Fibroblast of skin of left biceps (primary cell): ENCODE measurements at places on chromosomes 11 and 22.

DNA sequence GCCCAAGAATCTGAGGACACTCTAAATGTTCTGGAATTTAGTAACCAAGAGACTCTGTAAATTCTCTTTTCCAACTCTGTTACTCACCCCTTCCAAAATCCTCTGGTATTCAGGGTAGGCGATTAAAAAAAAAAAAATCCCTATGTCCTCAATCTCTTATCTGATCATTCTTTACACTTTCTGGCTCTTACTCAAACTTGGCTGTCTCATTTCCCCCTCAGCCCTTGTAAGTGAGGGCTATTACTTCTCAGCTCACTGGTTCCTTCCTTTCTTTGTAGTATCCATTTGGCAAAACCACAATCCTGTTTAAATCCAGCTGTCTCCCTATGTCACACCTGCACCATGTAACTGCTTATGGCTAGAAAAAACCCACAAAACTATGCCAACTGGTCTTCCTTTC lies 12.7 kb upstream of the MSANTD2 start:
- DNase-seq, result no peak

DNA sequence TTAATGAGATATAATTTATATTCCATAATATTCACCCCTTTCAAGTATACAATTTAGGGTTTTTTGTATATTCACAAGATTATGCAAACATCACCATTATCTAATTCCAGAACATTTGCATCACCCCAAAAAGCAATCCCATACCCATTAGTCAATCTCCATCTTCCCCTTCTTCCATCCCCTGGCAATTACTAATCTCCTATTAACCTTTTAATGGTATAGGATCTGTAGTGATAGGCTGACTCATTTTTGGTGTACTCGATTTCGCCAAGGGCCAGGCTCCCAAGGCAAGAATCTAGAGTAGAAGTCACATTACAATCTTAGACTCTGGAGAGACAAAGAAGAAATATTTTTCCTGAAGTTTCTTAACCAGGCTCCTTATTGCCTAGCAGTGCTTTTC lies 113.4 kb downstream of the GAB2 start:
- DNase-seq, result no peak

- no peak for DNase-seq
Observed at GRCh38 chr22:19038164-19038546, 84.1 kb downstream of the DGCR2 start.

- DNase-seq, result no peak
Observed at GRCh38 chr11:122723576-122723975, 68.1 kb downstream of the UBASH3B start.

DNA sequence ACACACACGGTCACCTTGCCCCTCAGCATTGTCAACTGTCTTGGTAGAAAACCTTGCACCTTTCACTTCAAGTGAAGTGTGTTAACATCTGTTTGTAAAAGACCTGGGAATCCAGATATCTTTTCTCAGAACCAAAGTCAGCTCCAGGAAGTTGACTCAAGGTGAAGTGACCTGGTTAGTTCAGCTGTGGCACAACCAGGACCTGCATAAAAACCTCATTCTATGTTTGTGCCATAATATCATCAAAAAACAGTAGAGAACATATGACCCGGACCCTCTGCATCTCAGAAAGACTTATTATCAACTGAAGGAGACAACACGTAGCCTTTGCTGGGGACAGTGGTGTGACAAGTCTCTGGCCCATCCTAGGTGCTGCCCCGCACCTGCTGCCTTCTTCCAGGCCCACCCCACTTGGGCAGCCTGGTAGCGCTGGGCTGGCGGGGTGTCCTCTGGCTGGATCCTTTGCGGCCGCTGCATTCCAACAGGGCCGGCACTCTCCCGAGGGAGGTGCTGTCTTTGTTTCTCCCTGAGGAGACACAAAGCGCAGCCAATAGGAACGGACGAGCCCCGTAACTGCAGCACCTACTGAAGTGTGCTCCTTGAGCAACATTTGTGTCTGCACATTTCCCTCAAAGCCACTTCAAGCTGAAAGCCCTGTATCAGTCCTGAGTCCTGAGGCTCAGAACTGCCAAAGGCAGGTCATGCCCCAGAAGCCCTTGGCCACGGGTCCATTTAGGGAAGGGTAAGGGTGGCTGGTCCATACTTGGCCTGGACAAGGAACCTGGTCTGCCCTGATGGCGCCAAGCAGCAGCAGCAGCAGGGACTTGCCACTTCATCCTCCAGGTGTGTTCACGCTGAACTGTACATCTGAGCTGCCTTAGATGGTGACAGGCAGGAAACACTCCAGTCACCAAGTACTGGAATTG lies 25.2 kb downstream of the LRRC74B start:
- no peak for DNase-seq

- DNase-seq, result no peak
Observed at GRCh38 chr11:69430566-69430965, 50.9 kb upstream of the LINC01488 start.

- no peak for DNase-seq
Observed at GRCh38 chr11:24705474-24705873, 208.6 kb downstream of the LUZP2 start.

- no peak for DNase-seq
Observed at GRCh38 chr22:23276656-23277582, 96.6 kb downstream of the BCR start.

DNA sequence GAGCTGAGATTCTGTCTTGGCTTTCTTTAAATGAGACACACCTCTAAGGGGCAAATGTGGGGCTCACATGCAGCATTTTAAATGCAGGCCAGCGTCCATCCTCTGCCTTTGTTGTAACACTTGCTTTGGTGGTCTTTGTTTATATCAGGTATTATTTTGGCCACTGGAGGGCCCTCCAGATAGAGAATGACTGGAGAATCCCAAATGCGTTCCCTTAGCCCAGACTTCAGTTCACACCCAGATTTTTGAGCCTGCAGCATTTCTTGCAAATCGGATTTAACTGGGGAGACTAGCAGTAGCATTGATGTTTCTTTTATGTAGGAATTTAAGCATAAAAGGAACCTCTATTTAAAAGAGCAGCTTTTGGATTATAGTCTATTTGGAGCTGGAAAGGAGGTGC lies 200.2 kb upstream of the SORL1-AS1 start:
- DNase-seq, result no peak

DNA sequence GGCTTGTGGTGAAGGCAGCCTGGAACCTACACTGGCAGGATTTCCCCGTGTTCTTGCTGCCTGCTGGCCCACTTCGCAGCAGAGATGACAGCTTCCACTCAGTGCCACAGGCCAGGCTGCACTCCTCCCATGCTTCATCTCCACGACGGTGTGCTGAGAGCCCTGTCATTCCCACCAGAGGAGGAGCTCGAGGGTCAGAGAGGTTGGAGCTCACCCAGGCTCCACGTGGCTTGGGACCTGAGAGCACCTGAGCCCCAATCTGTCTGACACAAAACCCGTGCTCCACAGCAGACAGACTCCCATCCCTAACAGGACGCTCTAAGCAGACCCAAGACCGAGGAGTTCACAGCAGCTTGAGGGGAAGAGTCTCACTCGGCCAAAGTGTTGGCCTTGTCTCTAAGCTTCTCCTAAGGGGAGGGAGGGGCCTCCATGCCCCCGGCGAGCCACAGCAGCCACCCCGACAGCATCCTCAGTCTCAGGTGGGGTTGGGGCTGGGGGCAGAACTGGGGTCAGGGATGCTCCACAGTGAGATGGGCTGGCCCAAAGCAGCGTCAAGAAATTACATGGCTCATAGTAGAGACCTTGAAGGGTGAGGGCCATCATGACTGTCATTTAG lies 10.7 kb downstream of the LRFN4 start:
- no peak for DNase-seq

GRCh38 chr11:124889191-124890091 lies 8.2 kb downstream of the ROBO4 start:
- no peak for DNase-seq

GRCh38 chr11:35372565-35373283 lies 46.6 kb downstream of the SLC1A2 start:
- DNase-seq, result no peak

- peak; percentile 3 for DNase-seq
Observed at GRCh38 chr11:108368134-108368533, 99.2 kb downstream of the C11orf65 start.

- no peak for DNase-seq
Observed at GRCh38 chr11:12223771-12224536, 113.6 kb downstream of the MICAL2 start.

DNA sequence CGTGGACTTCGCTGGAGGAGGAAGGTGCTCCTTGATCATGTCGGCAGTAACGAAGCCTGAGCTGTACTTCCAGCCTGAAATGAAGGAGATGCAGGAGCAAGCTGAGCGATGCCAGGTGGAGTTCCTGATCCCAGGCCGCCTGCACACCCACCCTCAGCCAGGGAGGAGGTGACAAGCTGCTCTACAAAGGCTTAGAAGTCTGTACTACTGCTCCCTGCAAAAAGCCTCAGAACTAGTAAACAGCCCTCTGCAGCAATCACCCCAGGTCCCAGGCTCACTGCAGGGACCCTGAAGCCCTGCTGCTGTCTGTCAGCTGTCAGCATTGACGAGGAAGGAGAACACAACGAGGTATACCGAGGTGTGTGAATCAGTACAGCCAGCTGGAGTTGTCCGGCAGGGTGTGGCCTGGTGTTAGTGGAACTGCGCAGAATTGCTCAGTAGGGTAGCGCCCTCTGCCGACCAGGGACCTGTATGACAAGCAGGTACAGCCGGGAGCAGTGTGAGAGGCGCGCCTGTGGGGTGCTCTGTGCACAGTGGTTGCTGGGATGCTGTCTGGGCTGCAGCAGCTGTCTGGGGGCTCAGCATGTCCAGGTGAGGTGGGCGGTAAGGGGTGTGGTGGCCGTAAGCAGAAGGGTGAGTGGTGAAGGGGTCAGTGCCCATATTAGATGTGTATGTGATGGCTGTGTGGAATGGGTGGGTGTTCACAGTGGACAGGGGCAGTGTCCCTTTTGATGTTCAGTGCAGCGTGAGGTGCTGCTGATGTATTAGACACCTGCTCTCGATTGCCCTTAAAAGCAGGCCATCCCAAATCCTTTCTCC lies 7.6 kb downstream of the CYB5R2 start:
- no peak for DNase-seq

GRCh38 chr22:43011079-43011478 lies 3.9 kb downstream of the PACSIN2 start:
- DNase-seq, result no peak

- no peak for DNase-seq
Observed at GRCh38 chr22:17917490-17917983, 106.8 kb downstream of the MICAL3 start.

DNA sequence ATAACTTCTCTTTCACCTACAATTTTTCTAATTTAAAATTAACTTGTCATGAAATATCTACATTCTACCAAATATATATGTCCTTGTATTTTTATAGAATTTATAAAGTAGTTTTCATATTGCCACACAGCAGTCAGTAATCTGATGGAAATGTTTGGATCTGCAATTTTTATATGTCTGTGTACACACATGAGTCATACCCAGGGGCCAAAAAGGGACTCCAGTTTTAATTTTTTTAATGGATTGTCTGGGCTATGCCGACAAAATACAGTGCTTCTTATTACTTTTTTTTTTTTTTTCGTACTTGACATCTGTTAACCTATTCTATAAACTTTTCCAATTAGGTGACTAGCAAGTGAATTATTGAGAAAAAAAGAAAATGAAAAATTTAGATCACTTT lies 6.3 kb downstream of the GUCY1A2 start:
- no peak for DNase-seq

GRCh38 chr11:76723142-76723541 lies 52.6 kb upstream of the LRRC32 start:
- DNase-seq, result no peak

DNA sequence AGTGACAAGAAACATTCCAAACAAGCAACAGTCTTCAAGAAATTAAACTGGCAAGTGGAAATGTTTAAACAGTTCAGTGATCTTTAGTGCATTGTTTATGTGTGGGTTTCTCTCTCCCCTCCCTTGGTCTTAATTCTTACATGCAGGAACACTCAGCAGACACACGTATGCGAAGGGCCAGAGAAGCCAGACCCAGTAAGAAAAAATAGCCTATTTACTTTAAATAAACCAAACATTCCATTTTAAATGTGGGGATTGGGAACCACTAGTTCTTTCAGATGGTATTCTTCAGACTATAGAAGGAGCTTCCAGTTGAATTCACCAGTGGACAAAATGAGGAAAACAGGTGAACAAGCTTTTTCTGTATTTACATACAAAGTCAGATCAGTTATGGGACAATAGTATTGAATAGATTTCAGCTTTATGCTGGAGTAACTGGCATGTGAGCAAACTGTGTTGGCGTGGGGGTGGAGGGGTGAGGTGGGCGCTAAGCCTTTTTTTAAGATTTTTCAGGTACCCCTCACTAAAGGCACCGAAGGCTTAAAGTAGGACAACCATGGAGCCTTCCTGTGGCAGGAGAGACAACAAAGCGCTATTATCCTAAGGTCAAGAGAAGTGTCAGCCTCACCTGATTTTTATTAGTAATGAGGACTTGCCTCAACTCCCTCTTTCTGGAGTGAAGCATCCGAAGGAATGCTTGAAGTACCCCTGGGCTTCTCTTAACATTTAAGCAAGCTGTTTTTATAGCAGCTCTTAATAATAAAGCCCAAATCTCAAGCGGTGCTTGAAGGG lies 6.0 kb downstream of the MALAT1 start:
- no peak for DNase-seq

DNA sequence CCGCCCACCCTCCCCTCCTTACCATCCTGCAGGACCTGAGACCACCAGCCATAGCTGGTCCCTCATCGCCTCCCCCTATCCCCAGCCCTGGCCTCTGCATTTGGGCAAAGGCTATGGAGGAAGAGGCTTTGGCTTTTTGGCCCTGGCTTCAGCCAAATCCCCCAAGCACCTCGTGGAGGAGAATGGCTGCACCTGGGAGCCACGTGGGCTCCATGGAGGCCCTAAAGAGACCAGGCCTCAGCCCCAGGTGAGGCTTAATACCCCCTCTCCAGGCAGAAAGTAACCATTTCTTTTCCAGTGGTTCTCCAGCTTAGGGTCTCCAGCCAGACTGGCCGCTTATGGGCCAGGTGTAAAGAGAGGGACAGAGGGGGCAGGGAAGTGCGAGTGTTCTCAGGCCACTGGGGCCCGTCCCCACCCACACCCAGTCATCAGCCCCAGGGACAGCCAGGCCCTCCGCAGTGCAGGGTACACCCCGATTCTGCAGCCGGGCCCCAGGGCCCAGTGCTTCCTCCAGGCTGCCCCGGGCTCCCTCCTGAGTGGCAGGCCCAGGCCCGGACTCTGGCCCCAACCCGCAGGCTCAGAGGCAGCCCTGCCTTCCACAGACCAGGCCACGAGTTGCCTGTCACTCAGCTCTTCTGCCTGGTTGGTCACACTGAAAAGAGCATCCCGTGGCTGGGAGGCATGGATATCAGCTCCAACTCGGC lies 26.4 kb downstream of the CDKN1C start:
- DNase-seq, result no peak

DNA sequence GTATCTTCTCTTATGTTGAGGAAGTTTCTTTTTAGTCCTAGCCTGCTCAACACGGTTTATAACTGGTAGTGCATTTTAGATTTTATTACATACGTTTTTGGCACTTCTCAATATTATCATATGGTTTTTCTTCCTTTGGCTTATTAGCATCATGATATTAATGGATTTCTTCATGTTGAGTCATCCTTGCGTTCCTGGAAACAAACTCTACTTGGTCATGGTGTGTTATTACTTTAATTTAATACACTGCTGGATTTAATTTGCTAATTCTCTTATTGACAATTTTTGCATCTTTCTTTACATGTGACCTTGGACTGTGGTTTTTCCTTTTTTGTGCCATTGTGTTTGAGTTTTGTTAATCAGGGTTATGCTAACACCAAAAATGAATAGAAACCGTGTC lies 20.5 kb downstream of the IGF2 start:
- DNase-seq, result peak; percentile 36
